Fibroblast of skin of right quadriceps (primary cell): ENCODE measurements at places on chromosomes 3 and 15.

DNA sequence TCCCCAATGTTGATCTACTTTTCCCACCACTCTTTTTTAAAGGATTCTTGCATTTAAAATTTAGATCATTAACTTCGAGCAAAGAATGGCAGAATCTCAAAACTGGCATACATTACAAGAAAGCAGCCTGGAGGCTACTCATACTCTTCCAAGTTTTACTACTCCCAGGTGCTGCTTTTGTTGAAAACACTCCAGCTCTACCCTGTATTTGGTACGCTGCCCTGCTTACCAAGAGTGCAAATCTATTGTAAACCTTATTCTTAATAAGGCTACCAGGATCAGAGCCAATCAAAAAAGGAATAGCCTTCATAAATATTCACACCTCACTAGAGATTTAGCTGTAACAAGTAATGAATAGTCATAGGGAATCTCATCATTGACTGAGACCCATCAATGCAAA lies 11.6 kb upstream of the CNTN3 start:
- DNase-seq, result no peak

DNA sequence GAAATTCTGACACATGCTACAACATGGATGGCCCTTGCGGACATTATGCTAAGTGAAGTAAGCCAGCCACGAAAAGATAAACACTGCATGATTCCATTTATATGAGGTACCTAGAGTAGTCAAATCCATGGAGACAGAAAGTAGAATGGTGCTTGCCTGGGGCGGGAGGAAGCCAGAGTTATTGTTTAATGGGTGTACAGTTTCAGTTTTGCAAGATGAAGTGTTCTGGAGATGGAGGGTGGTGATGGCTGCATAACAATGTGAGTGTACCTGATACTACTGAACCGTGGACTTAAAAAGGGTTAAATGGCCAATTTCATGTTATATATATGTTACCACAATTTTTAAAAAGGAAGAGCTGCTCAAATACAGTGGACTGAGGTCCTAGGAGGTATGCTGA lies 66.9 kb downstream of the SEMA5B start:
- no peak for DNase-seq

DNA sequence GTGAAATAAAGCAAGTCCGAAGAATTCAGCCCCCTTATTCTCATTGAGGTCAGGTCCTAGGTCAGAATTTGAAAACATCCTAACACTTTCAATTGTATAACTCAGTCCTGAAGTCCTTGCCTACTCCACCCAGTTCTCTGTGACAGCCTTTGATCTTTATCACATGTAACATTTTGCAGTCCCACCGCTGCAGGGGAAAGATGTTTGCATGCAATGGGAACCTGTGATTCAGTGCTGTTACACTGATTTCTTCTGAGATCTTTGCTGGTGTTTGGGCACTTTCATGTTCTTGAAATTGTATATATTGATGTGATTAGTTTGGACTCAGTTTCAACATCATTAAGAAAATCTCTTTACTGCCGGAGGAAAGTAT lies 18.0 kb upstream of the SECISBP2L start:
- no peak for DNase-seq

GRCh38 chr15:101090428-101090790 lies 161.4 kb downstream of the CHSY1 start:
- no peak for DNase-seq

DNA sequence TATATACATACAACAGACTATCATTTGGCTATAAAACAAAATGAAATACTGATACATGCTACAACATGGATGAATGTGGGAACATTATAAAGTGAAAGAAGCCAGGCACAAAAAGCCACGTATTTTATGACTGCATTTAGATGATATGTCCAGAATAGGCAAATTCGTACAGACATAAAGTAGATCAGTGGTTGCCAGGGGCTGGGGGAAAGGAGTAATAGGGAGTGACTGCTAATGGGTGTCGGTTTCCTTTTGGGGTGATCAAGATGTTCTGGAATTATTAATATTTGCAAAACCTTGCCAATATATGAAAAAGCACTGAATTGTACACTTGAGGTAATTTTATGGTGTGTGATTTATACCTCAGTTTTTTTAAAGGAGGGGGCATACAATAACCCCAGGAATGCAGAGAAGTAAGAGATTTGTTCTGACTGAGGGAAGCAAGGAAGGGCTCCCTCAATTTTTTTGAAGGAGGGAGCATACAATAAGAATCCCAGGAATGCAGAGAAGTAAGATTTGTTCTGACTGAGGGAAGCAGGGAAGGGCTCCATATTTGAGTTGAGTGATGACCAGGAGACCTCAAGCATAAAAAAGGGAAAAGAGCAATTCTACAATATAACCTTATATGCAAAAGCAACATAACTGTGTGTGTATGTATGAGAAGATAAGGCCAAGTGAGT lies 6.2 kb downstream of the PSMD6 start:
- DNase-seq, result no peak

DNA sequence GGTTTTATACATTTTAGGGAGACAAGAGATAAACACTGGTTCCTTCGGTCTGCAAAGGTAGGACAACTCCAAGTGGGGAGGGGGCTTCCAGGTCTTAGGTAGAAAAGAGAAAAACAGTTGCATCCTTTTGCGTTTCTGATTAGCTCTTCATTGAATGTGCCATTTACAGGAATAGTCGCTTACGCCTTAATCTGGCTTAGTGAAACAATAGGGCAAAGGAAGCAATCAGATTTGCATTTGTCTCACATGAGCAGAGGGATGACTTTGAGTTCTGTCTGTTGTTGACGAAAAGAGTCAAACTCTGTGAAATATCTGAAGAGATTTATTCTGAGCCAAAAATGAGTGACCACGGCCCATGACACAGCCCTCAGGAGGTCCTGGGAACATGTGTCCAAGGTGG lies 166.0 kb upstream of the ATP10A start:
- DNase-seq, result no peak

DNA sequence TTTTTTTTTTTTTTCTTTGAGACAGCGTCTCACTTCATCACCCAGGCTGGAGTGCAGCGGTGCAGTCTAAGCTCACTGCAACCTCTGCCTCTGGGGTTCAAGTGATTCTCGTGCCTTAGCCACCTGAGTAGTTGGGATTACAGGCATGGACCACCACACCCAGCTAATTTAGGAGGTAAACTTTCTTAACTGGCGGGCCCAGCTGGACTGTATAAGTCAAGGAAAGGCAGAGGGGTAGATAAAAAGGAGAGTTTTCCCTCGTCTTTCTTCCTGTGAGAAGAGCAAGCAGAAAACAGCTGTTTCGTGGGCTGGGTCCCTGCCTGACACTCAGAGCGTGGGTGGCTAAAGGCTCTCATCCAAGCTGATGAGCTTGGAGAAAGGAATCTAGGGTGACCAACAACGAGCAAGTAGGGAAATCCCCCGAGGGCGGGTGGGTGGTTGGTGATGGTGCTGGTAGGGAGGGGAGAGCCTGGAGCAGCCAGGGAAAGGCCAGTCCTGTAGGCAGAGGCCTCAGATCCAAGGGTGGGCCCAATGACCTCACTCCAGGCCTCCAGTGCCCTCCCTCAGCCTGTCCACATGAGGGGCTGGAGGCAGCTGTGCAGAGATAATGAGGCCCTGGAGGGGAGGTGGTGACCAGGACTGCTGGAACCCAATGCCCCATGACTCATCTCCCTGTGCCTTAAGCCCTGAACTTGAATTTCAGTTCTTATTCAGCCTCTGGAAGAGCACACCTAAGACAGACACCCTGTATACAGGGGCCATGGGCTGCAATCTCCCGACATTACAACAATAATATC lies 43.1 kb upstream of the LIMD1 start:
- DNase-seq, result peak; percentile 93

GRCh38 chr3:37824090-37824953 lies 37.4 kb upstream of the CTDSPL start:
- no peak for DNase-seq

- no peak for DNase-seq
Measured at GRCh38 chr15:40450047-40450446, 9.3 kb downstream of the BAHD1 start.

DNA sequence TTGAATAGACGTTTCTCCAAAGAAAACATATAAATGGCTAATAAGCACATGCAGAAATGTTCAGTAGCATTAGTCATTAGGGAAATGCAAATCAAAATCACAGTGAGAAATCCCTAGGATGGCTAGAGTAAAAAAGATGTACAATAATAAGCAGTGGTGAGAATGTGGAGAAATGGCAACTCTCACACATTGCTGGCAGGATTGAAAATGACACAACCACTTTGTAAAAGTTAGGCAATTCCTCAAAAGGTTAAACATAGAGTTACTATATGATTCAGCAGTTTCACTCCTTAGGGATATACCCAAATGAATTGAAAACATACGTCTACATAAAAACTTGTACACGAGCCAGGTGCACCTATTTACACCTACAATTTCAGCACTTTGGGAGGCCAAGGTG lies 108.7 kb downstream of the ITPR1 start:
- no peak for DNase-seq

DNA sequence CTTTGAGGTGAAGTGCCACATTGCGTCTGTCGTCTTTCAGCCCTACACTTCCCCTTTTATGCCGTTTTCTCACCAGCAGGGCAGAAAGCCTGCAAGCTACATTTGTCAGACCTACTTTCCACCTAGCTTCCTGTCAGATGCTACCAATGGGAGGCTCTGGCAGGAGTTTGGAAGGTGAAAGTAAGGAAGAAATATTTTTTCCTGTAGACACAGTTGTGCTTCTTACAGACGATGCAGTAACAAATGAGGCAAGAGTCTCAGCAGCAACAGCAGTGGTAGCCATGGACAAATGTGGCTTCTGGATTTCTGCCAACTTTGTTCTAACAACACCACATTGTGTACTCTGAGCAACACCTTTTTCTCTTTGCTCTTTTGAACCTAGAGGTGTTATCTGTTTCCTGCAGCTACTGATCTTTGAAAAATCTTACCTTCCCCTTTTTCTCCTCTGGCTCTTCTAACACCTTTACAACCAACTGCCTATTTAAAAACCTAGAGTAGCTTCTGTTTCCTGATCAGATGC lies 70.6 kb upstream of the STT3B start:
- DNase-seq, result no peak

DNA sequence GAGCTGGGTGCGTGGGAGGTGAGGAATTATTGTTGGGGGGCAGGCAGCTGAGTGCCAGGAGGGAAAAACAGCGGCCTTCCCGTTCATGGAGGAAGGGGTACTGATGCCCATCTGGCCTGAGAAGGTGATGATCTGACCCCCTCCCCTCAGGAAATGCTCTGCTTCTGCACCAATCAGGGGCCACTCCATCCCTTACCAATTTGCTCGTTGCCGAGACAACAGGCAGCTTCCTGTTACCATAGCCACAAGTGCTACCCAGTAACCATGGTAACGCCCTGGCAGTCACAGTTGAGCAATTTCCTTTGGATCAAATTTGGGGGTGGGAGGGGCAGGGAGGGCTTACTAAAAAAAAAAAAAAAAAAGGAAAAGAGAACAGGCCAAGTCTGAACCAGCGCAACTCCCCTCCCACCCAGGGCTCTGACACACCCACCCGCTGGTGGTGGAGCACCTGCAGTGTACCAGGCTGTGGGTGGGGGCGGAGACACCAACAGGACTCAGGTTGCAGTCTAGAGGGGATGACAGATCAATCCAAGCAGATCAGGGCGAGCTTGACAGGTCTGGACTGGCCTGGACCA lies 13.7 kb downstream of the CELF6 start:
- peak; percentile 53 for DNase-seq

GRCh38 chr15:31871166-31871886 lies 159.0 kb upstream of the CHRNA7 start:
- DNase-seq, result no peak

DNA sequence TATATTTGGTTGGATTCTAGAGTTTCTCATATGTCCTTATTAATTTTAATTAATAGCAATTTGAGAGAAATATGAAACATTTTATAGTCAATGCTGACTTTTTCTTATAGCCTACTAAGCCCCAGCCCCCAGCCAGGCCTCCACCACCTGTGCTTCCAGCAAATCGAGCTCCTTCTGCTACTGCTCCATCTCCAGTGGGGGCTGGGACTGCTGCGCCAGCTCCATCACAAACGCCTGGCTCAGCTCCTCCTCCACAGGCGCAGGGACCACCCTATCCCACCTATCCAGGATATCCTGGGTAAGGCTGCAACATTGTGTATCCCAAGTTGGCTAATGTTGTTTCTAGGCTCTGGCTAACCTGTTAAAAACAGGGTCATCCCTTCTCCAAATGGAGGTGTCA lies 66.7 kb downstream of the PDCD6IP start:
- no peak for DNase-seq

DNA sequence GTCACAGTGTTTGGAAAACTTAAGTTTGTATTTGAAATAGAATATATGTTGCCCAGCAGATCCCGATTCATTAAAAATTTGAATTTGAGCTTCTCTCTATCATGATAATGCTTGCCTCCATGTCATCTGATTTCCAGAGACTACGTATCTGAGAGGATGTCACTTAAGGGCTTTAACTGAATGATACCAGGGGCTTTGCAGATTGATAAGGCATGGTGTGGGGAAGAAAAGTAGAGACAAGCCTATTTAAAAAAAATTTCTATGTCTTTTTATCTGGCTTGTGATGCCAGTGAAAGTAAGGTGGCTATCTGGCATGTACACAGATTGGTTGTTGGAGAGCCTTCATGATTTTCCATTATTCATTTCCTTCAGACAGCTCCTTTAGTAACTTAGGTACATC lies 72.7 kb downstream of the UBE2E2 start:
- DNase-seq, result no peak

DNA sequence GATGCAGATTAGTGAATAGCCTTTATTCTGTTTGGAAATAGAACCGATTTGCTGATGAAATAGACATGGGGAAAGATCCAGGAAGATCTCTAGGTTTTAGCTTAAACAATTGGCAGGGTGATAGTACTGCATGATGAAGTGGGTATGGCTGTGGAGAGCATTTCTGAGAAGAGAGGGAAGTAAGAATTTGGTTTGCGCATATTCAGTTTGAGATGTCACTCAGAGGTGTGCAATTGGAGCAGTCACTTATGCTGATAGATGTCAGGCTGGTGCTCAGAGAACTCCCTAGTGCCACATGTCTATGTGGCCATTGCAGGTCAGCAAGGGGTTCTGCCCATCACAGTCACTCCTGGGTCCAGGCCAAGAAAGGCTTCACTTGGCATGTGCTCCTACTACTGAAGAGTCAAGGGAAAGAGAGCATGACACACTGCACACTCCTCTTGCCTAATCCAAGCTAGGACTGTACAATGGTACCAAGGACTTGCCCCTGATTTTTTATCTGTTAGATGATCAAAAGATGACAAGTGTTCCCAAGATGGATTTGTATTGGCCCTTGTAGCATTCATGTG lies 57.2 kb upstream of the ST8SIA2 start:
- DNase-seq, result no peak
